ENCODE measurements at places on chromosomes 1 and 21.

DNA sequence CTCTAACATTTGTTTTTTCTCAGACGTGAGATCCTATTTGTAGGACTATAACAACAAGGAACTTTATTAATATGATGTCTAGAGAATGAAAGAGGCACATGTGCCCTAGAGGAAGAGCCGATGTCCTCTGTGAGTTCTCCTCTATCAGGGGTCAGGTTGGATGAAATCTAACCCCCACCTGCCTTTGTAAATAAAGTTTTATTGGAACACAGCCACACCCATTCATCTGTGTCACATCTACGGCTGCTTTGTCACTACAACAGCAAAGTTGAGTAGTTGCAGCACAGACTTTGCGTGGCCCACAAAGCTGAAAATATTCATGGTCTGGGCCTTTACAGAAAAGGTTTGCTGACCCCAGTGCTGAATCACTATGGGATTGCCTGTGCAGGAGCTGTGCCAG is 571 bp upstream of the CAPN9 start:
- no peak for DNase-seq

DNA sequence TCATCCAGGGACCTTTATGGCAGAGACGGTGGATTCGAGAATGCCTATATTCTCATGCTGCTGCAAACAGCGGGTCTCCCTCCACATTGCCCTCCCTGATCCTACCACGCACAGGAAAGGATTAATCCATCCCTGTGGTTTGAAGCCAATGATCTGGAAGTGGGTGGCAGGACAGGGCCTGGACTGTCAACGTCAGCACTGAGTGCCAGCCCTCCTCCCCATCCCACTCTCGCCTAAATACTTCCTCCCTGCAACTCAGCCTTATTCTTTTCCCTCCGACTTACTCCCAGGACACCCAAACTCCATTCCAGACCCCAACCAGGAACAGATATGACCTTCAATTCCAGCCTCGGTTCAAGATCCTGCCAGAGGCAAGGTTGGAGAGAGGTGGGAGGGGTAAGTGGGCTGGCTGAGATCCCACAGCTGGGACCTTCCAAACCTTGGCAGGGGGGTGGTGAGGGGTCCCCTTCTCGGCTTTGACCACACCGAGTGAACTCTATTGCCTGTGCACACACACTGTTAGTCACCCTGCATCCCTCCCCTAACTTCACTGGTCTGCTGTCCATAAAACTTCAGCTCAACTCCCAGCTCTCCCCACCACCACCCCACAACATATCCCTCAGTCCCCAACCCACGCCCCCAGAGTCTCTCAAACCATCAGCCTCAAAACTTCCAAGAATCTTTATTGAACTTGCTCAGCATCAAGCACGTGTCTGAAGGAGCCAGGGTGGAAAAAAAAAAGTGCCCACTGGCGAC is 2.4 kb upstream of the S100A5 start:
- DNase-seq, result no peak

- no peak for DNase-seq
Measured at GRCh38 chr1:9420835-9421532, 118.3 kb upstream of the SLC25A33 start.

DNA sequence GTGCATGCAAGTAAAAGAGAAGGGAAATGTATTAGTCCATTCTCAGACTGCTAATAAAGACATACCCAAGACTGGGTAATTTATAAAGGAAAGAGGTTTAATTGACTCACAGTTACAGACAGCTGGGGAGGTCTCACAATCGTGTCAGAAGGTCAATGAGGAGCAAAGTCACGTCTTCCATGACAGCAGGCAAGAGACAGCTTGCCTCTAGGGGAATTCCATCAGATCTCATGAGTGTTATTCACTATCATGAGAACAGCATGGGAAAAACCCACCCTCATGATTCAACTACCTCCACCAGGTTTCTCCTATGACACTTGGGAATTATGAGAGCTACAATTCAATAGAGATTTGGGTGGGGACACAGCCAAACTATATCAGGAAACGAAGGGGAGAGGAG is 8.1 kb downstream of the KRTAP21-3 start:
- DNase-seq, result no peak

GRCh38 chr1:206685334-206685768 is 646 bp downstream of the MAPKAPK2 start:
- DNase-seq, result no peak

DNA sequence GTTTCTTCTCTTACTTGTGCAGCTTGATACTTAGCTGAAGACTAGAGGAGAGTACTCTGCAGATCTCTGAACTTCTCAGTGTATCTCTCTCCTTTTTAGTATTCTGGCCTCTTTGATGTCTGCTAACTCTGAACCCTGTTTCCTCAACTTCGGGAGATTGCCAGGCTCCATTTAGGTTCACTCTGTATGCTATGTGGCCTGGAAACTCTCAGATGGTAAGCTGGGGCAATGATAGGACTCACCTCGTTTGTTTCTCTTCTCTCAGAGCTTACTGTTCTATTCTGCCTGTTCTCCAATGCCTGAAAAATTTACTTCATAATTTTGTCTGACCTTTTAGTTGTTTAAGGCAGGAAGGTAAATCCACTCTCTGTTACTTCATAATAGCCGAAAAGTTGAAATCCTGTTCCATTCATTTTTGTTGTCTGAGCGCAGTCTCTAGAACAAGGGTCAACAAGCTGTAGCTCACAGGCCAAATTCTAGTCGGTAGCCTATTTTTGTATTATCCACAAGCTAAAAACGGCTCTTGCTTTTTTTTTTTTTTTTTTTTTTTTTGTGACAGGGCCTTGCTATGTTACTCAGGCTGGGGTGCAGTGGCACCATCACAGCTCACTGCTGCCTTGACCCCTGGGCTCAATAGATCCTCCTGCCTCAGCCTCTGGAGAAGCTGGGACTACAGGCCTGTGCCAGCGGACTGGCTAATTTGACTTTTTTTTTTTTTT is 33.3 kb downstream of the ZMYM4 start:
- DNase-seq, result no peak

DNA sequence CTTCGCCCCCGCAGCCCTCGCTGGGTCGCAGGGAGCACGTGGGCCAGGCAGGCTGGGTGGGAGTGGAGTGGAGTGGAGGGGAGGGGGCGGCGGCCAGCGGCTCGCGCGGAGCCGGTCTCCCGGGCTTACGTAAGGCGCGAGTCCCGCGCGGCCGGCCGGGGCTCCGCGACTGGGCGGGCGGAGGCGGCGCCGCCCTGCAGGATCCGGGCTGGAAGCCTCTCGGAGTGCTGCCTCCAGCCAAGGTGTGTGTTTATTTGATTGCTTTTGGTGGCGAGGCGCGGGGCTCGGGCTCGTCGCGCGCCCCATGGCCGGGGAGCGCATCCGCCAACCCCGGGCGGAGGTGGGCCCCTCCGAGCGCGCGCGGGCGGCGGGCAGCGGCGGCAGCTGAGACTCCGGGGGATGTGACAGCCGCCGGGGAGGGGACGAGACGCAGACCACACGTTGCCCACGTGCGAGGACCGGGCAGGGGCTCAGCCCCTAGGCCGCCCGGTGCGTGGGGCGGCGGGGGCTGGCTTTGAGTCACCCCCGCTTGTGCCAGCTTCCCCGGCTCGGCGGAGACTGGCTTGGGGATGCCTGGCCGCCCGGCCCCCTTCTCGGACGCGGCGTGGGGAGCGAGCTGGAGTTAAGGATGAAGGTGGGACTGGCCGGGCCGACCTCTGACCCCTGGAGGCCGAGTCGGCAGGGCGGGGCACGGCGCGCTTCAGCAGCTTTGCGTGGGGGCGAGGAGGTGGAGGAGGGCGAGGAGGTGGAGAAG is 402 bp upstream of the AK4 start:
- DNase-seq, result peak; percentile 38

DNA sequence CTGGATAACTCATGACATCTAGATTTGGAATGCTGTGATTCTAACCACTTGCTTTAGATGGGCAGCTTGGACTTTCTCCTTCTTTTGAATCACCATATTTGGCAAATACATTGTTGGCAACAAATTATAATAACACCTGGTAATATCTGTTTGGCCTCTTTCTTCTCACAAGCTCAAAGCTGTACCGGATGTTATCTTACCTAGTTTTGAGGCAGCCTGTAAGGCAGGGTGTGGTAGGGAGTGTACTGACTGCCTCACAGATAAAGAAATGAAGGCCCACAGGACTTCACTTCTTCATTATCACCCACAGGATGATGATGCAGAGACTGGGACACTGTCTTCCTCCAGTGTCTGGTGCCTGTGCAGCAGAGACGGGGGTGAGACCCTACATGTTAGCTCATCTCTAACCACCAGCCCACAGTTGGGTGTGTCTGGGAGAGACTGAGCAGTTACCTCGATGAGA is 28.5 kb downstream of the TUFT1 start:
- DNase-seq, result no peak

GRCh38 chr1:151352021-151352718 is 5.1 kb upstream of the RFX5 start:
- no peak for DNase-seq

GRCh38 chr21:37371041-37371397 is 4.4 kb downstream of the DYRK1A start:
- no peak for DNase-seq

DNA sequence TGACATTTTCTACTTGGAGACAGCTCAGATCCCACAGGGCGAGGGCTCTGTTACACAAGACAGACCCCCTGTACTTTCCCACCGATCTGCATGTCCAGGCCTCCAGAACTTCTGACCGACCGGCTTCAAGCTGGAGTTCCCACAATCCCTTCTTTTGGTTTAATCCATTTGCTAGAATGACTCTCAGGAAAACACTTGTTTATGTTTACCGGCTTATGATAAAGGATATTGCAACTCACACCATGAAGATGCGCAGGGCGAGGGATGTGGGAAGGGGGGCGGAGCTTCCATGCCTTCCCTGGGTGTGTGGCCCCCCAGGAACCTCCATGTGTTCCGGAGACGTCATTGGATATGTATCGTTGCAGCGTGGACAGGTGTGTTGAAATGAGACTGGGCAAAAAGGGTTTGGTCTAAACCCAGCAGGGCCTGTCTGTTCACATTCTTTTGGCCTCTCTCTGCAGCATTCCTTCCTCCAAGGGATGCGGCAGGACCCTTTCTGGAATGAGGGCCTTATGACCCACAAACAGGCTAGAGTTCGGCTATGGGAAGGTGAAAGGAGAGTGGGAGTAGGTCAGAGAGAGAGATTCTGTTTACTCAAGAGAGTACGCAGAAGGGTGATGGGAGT is 7.5 kb upstream of the IGSF5 start:
- no peak for DNase-seq

GRCh38 chr1:232978091-232978634 is 27.8 kb downstream of the NTPCR start:
- no peak for DNase-seq

GRCh38 chr1:208034135-208034534 is 123.2 kb upstream of the CD34 start:
- no peak for DNase-seq

GRCh38 chr1:29655945-29656850 is 419.9 kb downstream of the PTPRU start:
- DNase-seq, result no peak

DNA sequence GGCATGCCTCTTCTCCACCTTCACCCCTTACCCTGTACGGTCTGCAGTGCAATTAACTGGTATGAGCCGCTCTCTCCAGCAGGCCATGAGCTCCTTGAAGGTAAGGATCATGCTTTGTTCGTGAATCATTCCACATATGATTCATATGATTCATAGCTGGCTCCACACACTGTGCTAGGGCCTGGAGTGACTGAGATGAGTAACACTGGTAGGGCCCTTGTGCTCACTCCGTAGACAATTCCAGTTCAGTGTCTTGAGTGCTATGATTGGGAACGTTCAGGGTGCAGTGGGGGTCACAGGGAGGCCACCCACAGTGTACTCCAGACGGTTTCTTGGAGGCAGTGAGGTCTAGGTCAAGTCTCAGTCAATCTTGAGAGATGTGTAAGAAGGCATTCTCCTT is 239.8 kb downstream of the LMX1A start:
- no peak for DNase-seq

- DNase-seq, result no peak
Measured at GRCh38 chr1:244659694-244660093, 6.8 kb downstream of the DESI2 start.

GRCh38 chr1:183244466-183244865 is 58.4 kb downstream of the LAMC2 start:
- no peak for DNase-seq

DNA sequence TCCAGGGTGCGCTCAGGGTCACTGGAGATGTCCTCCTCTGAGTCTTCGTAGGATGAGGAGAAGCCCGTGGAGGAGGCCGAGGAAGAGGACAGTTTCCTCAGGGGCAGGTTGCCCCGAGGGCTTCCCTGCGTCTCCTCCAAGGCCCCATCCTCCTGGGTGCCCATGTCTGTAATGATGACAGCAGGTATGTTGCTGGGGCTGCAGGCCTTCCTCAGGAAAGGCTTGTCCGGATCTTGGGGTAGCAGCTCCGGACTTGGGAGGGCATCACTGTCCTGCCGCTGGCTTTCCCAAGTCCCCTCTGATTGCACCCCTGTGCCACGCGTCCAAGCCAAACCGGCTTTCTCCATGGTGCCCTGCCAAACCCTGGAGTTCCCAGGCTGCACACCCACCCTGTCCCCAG is 3.5 kb downstream of the ITPKB start:
- no peak for DNase-seq

DNA sequence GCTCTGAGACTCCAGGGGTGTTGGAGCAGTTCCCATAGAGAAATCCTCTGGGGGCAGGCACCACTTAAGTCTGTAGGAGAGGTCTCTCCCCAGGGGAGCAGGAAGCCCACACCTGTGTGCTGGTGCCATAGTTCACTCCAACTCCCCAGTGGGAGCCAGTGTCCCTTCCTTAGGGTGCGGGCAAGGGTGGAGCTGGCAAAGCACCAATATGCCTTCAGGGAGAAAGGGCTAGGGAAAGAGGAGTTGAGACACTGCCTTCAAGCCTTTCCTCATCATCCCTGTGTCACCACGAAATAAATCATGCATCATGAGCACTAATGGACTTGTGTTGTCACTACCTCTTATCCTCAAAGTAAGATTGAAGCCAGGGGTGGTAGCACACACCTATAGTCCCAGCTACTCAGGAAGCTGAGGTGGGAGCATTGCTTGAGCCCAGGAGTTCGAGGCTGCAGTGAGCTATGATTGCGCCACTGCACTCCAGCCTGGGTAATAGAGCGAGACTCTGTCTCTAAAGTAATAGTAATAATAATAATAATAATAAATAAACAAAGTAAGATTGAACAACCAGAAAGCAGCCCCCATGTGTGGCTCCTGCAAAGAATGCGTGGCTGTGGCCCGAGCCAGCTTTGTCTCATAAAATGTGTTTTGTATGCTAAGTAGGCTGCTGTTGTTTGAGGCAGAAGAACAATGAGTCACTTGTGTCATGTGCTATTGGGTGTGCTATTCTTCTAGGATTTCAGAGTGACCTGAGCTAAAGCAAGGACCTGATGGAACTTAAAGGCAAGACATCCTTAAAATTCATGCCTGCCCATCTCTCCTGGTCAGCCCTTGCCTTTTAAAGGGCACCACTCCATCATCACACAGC is 6.7 kb upstream of the TIE1 start:
- no peak for DNase-seq

- no peak for DNase-seq
Measured at GRCh38 chr1:27574871-27575831, 28.8 kb downstream of the AHDC1 start.

- no peak for DNase-seq
Measured at GRCh38 chr1:79193211-79194079, 186.9 kb upstream of the ADGRL4 start.

DNA sequence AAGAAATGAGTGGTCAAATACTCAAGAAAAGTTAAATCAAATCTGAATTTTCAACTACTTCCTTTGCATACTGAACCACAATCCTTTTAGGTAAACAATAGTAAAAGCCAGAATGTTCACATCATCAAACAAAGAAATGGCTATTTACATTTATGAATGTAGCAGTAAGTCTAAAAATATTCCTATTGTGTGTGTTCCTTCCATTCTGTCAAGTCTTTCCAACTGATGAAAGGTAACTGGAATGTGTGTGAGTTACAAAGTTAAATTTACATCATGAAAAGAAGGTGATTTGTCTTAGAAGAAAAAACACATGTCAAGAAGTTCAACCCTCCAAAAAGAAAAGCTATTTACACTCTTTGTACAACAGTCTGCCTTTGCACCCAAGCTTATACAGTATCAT is 203.1 kb downstream of the SIPA1L2 start:
- DNase-seq, result no peak

Data from GM18507 (cell line).